ENCODE measurements at places on chromosomes 6 and 20.

- no peak for DNase-seq
Measured at GRCh38 chr20:16732506-16733152, 2.8 kb downstream of the SNRPB2 start.

- DNase-seq: no peak
Measured at GRCh38 chr20:59483481-59483880, 120.9 kb upstream of the PHACTR3 start.

DNA sequence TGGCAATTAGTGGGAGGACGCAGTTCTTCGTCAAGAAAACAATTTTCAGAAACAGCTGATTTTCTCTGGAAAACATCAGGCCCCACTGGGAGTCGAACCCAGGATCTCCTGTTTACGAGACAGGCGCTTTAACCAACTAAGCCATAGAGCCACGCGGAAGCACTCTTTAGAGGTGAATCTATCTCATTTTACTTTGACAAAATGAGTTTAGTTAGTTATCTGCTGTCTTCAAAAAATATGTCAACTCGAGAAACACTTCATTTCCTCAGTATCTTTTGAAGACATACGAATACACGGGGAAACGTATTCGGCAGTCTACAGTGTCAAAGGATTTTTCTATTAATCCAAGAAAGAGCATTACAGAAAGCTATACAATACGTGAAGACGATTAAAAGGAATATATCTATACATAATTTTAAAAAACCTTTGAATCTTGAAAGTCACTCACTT is 26.7 kb downstream of the GPX6 start:
- peak; percentile 23 for DNase-seq

DNA sequence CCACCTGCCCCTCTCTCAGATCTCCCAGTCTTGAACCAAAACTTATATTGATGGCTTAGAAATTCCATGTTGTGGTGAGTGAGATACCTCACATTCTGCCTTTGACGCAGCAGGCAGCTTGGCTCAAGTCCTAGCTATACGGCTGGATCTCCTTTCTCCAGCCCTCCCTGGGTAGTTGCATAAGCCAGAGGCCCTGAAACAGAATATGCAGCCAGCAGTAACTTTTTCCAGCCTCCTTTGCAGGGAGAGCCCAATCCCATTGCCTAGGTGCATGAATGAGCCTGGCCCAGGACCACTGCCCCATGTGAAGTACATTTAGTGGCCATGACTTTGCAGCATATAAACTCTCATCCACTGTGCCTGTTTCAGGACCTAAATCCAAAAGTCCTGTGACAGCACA is 202.2 kb upstream of the CDYL start:
- DNase-seq: no peak

GRCh38 chr6:107504270-107505026 is 14.5 kb downstream of the SOBP start:
- DNase-seq: no peak

DNA sequence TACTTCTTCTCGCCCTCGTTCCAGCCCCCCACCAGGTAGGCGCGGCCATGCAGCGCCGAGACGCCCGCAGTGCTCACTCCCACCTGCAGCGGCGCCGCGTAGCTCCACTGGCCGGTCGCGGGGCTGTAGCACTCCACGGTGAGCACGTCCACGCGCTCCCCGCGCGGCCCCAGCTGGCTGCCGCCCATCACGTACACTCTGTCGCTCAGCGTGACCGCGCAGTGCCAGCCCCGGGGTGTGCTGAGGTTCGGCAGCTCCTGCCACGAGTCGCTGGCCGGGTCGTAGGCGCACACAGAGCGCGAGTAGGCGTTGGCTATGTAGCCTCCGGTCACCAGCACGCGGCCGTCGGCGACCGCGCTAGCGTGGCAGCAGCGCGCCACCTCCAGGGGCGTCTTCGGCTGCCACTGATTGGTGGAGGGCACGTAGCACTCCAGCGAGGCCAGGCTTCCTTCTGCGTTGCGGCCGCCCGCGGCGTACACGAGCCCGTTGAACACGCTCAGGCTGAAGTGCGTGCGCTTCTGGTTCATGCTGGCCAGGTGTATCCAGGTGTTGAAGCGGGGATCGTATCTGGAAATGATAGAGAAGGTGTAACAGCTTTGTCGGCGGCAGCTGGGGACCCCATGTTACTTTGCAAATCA is 13.7 kb downstream of the KLHL31 start:
- DNase-seq: peak; percentile 61

DNA sequence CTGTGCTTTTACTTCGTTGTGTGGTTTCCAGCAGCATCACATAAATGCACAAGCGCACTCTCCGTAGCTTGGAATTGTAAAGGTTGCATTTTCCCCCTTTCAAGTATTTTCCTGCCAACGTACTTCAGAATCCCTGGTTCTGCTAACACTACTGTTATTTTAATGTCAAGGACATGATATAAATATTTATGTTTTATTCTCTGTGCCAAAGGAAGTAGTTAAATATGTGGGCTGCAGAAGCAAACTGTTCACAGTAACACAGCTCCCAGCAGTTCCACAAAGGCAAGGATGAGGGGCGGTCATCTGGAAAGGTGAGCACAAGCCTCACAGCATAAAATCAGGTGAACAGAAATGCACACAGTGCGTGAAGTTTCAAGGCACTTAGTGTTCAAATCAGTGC is 85.3 kb upstream of the PDE10A start:
- DNase-seq: no peak

- no peak for DNase-seq
Measured at GRCh38 chr6:95203153-95203754, 374.1 kb upstream of the MANEA start.

GRCh38 chr20:44541992-44542391 is 20.1 kb upstream of the SERINC3 start:
- no peak for DNase-seq

DNA sequence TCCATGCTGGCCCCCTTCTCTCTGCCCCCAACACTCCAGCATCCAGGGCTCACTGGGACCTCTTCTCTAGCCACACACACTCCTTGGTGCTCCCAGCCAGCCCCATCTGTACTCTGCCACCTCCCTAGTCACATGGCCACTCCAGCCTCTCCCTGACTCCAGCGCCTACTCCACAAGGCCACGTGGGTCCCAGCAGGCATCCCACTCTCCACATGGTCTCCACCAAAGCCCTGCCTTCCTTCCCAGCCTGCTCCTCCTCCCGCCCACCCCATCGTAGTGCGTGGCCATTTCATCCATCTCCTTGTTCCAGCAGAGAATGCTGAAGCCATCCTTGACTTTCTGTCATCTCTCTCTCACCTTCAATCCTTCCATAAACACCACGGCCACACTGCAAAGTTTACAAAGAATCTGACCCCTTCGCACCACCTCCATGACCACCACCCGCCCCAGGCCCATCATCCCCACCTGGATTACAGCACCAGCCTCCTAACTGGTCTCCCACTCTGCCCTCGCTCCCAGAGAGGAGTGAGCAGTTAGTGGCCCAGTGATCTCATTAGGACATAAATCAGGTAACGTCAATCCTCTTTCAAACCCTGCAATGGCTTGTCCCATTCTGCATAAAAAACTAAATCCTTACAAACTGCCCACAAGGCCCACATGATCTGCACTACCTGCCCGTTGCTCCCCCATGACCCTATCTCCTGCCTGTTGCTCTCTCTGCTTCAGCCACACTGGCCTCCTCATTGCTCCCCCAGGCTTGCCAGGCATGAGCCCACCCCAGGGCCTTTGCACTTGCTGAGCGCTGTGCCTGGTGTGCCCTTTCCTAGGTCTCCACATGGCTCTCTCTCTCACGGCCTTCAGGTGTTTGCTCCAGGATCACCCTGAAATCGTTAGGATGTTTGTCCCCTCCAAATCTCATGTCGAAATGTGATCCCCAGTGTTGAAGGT is 96.2 kb downstream of the GRM4 start:
- no peak for DNase-seq

GRCh38 chr20:36856691-36857635 is 19.0 kb upstream of the TLDC2 start:
- DNase-seq: no peak

DNA sequence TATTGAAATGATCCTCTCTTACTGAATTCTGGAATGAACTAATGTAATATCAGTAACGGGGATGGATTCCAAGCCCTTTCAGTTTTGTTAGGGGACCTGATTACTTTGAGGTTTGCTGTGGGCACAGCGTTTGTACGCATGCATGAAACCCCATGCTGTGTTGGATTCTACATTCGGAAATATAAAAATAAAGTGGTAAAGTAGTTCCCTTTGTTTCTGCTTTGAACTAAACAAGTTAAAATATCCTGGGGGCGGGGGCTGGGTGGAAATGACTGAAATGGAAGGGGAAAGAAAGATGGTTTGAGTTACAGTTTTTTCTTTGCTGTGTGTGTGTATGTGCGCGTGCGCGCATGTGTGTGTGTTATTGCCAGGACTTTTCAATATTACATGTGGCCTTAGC is 196.5 kb upstream of the OPRM1 start:
- DNase-seq: no peak

GRCh38 chr6:110399219-110400071 is 15.9 kb downstream of the DDO start:
- DNase-seq: no peak

- DNase-seq: no peak
Measured at GRCh38 chr20:61159957-61160686, 91.9 kb upstream of the CDH4 start.

DNA sequence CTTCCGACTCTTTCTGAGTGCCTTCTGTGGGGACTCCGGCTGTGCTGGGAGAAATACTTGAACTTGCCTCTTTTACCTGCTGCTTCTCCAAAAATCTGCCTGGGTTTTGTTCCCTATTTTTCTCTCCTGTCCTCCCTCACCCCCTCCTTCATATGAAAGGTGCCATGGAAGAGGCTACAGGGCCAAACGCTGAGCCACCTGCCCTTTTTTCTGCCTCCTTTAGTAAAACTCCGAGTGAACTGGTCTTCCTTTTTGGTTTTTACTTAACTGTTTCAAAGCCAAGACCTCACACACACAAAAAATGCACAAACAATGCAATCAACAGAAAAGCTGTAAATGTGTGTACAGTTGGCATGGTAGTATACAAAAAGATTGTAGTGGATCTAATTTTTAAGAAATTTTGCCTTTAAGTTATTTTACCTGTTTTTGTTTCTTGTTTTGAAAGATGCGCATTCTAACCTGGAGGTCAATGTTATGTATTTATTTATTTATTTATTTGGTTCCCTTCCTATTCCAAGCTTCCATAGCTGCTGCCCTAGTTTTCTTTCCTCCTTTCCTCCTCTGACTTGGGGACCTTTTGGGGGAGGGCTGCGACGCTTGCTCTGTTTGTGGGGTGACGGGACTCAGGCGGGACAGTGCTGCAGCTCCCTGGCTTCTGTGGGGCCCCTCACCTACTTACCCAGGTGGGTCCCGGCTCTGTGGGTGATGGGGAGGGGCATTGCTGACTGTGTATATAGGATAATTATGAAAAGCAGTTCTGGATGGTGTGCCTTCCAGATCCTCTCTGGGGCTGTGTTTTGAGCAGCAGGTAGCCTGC is 4.8 kb downstream of the PIM1 start:
- no peak for DNase-seq

DNA sequence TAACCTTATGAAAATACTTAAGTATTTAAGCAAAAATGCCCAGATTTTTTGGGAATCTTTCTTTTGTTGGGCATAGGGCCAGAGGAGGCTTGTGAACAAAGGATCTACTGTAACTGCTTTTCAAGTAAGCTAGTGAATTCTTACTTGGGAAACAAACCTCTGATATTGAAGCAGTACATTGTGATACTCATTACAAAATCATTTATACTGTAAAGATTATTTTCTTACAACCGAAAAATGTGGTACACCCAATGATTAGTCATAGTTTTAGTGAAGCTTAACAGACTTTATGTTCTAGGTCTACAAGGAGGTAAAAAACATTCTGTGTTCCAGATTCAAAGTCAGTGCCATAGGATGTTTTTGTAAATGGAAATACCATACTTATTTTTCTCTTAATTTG is 272.9 kb upstream of the KCNQ5 start:
- DNase-seq: no peak

- no peak for DNase-seq
Measured at GRCh38 chr20:5936238-5936637, 14.1 kb downstream of the TRMT6 start.

DNA sequence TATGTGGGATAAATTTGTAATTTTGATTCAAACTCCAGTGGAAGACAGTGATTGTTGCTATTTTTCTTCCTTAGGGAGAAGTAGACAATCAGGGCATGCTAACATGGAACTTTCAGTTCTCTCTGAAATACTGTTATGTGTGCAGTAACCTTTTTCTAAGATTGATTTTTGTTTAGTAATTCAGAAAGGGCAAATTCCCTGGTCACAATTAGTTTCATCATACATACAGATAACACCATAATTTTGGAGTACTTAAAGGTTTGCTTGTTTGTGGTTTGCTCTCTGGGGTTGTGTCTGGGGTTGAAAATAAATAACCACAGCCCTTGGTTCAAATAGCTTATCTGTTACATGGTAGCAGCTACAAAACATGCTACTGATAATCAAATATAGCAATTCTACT is 34.4 kb downstream of the ADGRG6 start:
- no peak for DNase-seq

DNA sequence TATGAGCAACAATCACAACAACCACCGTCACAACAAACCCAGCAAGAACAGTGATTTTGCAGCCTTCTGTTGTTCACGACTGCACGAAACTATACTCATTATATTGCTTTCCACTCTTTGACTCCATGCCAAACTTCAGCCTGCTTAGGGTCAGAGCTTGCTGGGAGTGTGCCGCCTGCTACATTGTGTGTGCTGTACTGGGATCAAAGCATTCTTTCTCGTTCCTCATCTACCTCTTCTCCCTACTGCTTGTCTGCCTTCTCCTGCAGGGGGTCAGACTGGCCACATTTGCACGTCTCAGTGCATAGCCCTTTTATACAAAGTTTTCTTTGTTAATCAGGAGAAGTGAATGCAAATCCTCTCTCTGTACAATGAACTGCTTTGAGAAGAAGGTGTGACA is 401.6 kb upstream of the CITED2 start:
- DNase-seq: no peak

GRCh38 chr20:1526310-1526709 is 31.2 kb downstream of the SIRPD start:
- no peak for DNase-seq

- DNase-seq: no peak
Measured at GRCh38 chr6:141963543-141964295, 169.0 kb upstream of the GJE1 start.

GRCh38 chr6:153130515-153131036 is 506 bp downstream of the RGS17 start:
- no peak for DNase-seq

- DNase-seq: no peak
Measured at GRCh38 chr20:44326391-44327159, 10.3 kb upstream of the R3HDML start.

DNA sequence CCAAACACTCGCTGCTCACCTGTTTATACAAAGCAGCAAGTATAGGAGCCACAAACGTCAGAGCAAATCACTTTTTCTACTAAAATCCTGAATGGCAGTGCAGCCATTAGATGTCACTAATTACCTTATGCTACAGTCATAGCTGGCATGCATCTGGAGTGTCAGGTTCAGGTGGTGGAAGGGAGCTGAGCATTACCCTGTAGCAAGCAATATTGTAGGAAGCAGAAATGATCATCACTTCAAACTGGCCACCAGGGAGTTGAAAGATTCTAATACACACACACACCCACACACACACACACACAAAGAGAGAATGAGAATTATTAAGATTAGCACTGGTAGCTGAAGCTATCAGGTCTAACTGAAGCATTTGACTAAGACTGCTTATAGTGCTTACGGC is 75.8 kb downstream of the EFHC1 start:
- no peak for DNase-seq

GRCh38 chr20:49426873-49427272 is 55.6 kb downstream of the KCNB1 start:
- DNase-seq: no peak

GRCh38 chr20:48096957-48097890 is 311.9 kb upstream of the SULF2 start:
- DNase-seq: no peak

Data from stimulated activated CD8-positive, alpha-beta memory T cell treated with anti-CD3 and anti-CD28 coated beads, Interleukin-4, amount 100 ng/mL, for 24 hours (primary cell).